ENCODE measurements at places on chromosomes 7 and 10.

DNA sequence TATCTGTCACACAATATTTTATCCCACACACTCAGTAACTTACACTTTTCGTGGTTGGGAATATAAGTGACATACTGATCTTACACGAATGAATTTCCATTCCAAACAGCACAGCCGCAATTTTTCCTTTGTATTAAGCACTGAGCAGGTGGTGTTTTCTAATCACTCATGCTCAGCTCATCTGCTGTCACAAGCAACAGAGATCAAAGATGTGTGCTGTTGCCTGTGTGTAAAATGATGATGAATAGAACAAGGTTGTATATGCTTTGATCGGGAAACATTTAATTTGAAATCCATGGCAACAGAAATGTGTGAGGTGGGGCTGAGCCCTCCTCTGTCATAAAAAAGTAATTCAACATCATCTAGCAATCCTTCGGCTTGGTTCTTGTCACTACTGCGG, 927.7 kb upstream of the MBL2 start:
- DNase-seq = no peak

GRCh38 chr7:2701832-2702593, 14.0 kb downstream of the AMZ1 start:
- DNase-seq = no peak

- no peak for DNase-seq
Measured at GRCh38 chr10:48744587-48744986, 59.9 kb downstream of the WDFY4 start.

DNA sequence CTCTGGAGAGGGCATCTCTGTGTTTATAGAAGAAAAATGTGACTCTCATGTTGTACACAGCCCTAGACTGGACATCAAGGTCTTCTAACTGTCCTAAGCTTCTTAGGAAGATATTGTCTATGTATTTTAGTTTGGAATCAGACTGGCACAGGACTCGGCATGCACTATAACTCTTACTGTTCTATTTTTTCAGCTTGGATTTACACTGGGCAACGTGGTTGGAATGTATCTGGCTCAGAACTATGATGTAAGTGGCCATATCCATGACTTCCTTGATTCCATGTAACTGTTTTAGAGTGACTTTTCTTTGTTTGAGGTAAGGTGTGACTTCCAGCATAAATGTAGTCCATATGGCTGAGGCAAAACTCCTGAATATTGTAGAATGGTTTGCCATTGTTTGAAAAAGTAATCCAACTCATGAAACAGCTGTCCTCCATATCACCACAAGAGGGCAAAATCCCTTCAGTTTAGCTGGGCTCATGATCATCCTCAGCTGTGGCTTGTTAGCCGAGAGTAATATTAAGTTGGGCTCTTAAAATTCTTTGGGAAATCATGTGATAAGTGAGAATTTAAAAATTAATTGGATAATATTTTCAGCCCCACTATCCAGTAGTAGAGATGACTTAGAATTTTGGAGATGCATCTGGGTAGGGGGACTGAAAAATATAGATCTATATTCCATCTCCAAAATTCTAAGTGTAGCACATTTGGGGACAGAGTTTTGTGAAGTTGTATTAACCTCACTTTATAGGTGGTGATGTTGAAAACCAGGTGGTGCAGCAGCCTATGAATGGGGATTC, 10.4 kb downstream of the STMP1 start:
- no peak for DNase-seq

GRCh38 chr7:158558816-158559215, 28.8 kb downstream of the PTPRN2 start:
- no peak for DNase-seq

GRCh38 chr7:15764851-15765382, 78.4 kb upstream of the MEOX2 start:
- DNase-seq = no peak

DNA sequence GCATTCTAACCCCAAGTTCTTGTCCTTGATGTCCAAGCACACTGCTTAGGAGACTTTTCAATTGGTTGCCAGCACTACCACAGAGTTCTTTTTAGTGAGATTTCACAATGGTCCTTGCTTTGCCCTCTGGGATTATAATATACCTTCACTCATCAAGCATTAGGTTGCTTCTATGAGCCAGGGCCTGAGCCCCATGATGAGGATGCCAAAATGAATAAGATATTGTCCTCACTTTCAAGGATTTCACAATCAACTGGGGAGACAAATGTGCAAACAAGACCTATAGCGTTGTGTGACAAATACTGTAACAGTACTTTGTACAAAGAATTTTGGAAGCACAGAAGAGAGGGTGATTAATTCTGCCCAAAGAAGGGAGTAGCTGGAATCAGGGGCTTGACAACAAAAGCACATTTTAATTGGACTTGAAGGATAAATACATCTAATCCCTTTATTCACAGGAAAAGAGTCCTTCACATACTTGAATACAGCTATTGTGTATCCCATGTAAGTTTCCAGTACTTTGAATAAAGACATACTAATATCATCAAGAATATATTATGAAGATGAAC, 263.6 kb upstream of the LRRN3 start:
- DNase-seq = no peak

DNA sequence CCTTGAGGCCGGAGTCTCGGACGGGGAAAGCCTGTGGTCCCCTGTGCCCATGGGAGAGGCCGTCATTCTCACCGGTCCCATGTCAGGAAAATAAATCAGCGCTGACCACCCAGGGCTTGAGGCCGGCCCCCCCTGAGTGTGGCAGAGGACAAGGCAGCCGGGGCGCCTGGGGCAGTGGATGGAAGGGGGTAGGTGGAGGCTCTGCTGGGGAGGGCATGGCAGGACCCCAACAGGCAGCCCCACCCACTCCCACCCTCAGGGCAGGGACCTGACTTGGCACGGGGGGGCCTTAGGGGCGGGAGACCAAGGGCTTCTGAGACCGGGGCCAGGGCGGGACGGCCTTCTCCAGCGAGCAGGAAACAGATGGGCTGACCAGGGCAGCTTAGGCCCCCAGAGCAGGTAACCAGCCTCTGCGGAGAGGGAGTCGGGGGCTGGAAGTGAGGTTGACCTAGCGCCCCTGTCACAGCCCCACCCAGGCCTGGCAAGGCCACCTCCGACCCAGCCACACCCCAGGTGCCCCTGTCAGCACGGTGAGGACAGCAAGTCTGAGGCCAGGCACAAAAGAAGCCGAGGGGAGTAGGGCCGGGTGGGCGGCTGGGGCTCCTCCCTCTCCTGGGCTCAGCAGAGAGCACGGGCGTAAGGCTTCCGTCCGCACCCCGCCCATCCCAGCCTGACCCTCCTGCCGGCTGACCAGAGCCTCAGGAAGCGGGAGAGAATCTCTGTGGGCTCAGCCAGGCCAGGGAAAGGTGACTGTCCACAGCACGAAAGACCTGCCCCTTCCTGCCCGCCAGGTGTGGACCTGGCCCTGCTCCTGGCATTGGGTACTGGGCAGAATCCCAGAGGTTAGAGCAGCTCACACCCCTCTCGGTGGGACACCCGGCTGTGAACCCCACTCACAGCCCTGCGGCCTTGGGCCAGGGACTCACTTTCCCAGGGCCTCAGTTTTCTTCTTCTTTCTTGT, 87.4 kb downstream of the FOXL3 start:
- DNase-seq = no peak

DNA sequence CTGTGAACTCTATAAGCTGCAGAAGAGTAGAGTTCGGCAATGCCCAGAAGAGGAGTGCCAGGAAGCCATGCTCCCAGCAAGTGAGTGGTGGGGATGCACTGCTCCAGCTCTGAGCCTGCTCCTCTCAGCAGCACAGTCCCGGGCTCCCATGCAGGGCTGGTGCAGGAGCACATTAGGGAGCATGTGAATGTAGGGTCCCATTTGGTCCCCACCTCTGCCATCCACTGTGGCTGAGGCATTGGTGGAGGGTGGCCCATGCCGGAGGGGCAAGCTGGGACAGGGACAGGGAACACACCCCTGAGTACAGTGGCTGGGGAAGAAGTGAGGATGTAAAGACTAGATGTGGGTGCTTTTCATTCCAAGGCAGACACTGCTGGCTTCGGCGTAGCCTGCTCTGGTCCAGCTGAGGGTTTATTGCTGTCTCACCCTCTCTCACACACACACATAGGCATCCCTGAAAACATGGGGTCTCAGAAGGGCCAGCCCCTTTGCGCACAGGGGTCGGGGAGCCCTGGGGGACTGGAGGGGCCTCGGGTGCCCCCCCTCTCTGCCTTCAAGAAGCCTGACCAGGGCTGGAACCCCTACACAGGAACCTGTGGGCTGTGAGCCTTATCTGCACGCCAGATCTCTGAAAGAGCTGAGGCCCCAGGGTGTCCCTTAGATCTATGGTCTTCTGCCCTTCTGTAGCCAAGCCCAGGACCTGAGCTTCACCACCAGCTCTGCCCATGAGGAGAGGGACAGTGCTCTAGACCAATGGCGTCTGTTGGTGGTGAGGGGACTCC, 341.0 kb downstream of the TCERG1L start:
- no peak for DNase-seq

DNA sequence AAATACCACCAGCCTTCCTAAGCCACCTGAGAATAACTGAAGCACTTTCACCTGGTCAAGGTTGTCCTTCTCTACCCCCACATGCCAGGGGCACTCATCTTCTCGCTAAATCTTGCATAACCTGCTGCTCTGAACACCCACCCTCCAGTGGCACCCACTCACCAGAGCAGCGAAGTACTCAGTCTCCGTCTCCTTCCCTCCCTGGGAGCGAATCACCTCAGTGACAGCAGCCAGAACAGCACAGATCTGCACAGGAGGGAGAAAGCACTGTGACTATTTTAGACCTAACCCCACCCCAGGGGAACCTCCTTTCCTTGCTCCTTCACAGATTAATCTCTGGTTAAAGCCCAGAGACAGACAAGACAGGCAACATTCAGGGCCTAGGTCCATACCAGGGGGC, 5.1 kb downstream of the RRP12 start:
- no peak for DNase-seq

DNA sequence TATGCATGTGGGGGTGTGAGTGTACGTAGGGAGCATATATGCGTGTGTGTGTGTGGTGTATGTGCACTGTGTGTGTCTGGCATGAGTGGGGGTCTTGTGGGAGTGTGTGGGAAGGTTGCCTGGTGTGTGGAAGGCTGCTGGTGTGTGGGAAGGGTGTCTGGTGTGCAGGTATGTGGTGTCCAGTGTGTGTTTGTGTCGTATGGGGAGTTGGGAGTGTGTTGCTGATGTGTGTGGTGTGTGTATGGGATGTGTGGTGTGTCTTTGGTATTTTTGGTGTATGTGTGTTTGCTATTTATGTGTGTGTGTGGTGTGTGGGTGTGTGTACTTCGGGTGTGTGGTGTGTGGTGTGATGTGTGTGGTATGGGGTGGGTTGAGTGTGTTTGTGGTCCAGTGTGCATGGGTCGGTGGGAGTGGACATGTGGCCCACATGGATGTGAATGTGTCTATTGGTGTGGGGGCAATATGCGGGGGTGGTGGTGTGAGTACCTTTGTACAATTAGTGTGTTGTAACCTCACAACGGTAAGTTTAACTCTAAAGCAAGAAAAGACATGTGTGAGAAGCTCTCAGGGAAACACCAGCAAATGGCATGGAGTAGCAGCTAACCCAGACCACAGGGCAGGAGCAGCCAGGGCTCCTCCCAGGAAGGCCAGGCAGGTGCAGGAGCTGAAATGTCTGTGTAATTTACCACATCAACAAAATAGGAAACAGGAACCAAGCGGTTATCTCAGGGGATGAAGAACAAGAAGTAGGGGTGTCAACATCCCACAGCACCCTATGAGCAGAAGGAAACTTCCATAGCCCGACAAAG, 11.9 kb downstream of the ANTXRL start:
- DNase-seq = no peak

All from activated T-cell treated with anti-CD3 and anti-CD28 coated beads for 48 hours (primary cell).